Ovary (tissue), 10 donors: ENCODE measurements at places on chromosomes 2 and 18.

DNA sequence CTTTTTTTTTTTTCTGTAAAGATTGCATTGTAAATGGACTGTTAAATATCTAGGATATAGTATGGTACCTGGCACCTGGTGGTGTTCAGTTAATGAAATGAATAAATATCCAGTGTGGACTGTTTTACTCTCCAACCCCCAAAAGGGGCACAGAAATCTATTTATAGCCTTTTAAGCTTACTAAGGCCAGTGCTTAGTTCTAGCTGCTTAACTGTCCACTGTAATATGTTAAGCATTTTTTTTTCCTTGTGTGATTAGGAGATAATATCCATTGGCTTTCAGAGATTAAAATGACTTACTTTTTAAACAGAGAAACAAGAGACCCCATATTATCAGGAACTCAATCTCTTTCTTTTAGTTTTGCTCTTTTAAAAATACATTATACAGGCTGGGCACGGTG, 84.4 kb downstream of the ZNF532 start:
- DNase-seq = no peak

DNA sequence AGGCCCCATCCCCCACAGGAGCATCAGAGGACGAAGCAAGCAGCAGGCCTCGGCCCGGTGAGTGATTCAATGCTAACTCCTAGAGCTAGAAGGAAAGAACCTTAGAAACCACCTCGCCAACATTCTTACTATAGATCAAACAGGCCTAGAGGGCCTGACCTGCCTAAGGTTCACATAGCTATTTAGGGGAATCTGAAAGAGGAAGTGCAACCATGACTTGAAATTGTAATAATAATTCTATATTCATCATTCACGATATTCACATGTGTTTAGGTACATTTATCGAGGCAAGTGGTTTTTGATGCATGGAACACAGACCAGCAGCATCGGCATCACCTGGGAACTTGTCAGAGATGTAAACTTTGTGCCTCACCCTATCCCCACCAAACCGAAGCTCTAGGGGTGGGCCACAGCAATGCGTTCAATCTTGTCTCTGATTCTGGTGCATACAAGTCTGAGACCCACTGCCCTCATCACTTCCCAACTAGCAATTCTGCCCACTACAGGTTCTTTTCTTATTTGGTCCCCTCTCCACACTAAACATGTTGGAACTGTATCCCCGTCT, 78.0 kb upstream of the DNMT3A start:
- no peak for DNase-seq

- no peak for DNase-seq
These were observed 140.3 kb upstream of the SLC8A1 start for GRCh38 chr2:40592218-40592617.

DNA sequence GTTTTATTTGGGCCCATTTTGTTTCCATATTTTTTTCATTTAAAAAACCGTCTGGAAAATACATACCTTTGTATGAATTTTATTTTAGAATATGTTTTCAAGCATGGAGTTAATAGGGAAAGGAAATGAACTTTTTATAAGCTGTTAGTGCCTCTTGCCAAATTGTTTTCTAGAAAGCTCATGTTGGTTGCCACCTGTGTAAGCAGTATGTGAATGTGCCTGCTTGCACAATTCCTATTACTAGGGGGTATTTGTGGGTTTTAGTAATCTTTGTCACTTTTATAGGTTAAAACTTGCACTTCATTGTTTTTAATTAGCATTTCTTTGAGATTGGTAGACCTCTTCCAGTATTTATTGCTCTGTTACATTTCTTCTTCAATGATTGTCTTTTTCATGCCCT, 107.3 kb downstream of the TANC1 start:
- DNase-seq = no peak

GRCh38 chr2:62654423-62654791, 51.1 kb upstream of the EHBP1 start:
- no peak for DNase-seq
